ENCODE measurements at places on chromosomes 1 and 21.
A peak's percentile ranks its signal among the peaks of the same experiment; 100 is the strongest.

GRCh38 chr1:196577386-196577785 is 30.9 kb downstream of the KCNT2 start:
- no peak for DNase-seq

DNA sequence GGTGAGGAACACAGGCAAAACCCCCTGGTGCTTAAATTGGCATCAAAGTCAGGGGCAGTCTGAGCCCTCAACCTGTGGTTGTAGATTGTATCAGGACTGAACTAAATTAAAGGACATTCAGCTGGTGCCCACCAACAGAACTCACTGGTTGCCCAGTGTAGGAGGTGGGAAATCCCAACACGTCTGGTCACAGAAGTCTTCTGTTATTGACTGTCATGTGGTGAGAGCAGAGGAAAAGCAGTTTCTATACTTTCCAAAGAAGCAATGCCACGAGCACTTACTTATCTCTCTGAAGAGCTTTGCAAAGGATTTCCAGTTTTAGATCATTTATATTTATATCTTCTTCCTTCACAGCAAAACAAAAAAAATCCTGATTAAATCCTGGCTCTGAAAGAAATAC is 15.0 kb upstream of the ACTA1 start:
- no peak for DNase-seq

DNA sequence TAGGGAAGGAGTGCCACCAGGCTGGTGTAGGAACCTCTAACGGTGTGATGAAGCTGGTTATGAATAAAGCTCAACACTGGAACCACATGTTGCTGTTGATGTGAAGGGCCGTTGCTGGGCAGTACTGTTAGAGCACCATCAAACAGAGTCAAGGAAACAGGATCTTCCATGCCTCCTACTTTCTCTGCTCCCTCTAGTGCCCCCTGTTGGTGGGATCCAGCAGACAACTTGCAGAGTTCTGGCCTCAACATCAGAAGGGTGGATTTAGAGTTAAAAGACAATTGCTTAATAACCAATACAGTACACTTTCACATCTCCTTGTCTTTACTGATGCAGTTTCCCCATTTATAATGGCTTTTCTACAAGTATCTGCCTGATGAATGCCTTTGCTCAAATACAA is 336.4 kb downstream of the NTNG1 start:
- peak; percentile 10 for DNase-seq

DNA sequence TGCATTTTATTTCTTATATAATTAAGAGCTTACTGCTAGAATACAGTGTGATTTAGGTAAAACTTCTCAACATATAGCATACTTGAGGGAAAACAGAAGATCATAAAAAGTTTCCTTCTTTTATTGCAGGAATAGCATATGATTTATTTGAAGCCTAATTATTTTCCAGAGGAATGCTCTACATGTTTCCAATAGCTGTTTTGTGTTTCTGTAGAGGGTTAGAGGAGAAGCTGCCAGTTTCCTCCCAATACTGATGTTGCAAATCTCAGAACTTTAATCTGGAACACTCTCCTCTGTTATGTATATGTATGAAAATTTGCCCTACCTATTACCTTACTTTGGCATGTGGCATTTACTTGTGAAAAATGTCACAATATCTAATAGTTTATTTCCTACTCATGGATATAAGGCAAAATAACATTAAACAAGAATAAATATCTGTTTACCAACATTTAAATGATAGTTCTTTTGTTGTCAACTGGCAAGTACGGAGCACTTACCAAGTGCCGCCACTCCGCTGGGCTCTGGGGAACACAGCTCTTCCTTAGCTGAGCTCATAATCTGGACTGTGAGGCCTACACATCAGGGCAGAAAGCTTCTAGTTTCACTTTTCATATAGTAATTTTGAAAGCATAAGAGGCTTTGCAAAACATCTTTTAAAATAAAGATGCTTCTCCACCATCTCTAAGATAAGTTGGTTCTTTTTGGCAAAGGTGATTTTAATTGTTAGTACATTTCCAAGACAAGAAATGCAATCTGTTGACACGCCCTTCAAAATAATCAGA is 239.8 kb upstream of the C1orf105 start:
- no peak for DNase-seq

- no peak for DNase-seq
Measured at GRCh38 chr1:167239257-167239656, 18.6 kb downstream of the POU2F1 start.

- DNase-seq, result no peak
Measured at GRCh38 chr1:161910604-161911003, 113.1 kb downstream of the OLFML2B start.

GRCh38 chr1:39761557-39762260 is 9.4 kb downstream of the OXCT2 start:
- DNase-seq, result no peak

DNA sequence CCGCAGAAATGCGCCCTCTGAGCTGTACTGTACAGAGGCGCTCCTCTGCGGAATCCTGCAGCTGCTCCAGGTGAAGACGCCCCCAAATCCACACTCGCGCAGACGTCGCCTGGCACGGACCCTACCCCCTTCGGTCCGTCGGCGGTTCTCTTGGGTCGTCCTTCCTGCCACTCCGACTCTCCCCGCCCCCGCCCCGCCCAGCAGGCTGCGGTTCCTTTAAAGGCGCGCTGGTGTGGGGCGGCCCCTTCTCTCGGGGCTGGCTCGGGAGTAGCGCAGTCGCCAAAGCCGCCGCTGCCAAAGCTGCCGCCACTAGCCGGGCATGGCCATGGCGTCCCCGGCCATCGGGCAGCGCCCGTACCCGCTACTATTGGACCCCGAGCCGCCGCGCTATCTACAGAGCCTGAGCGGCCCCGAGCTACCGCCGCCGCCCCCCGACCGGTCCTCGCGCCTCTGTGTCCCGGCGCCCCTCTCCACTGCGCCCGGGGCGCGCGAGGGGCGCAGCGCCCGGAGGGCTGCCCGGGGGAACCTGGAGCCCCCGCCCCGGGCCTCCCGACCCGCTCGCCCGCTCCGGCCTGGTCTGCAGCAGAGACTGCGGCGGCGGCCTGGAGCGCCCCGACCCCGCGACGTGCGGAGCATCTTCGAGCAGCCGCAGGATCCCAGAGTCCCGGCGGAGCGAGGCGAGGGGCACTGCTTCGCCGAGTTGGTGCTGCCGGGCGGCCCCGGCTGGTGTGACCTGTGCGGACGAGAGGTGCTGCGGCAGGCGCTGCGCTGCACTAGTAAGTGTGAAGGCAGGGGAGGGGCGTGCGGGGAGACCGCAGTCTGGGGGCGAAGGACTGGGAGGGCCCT is at the start of gene RASSF5:
Gene RASSF5, plus strand, starts transcription at position 248 of the 846 bp plus-strand sequence. Its CDS starts 72 bp downstream, at position 320.
- peak; percentile 55 for DNase-seq

DNA sequence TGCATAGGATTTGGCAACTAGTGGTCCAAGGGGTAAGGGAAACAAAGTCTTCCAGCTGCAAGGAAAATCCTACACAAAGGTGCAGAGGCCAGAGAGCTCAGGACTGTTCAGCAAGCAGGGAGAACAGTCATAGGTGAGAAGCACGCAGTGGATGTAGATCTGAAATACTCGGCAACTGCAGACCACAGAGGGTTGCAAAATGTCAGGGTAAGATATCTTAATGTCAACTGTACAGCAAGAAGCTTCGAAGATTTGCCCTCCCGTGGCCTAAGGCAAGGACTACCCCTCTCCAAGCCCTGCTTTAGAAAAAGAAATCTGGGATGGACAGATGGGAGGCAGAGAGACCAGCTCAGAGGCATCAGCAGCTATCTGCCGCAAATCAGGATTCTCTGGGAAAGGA is 153.4 kb upstream of the IRF2BP2 start:
- DNase-seq, result no peak

- DNase-seq, result no peak
Measured at GRCh38 chr21:40067751-40068150, 200.5 kb downstream of the PCP4 start.

- DNase-seq, result no peak
Measured at GRCh38 chr1:108878678-108879077, 1.9 kb downstream of the GPSM2 start.

DNA sequence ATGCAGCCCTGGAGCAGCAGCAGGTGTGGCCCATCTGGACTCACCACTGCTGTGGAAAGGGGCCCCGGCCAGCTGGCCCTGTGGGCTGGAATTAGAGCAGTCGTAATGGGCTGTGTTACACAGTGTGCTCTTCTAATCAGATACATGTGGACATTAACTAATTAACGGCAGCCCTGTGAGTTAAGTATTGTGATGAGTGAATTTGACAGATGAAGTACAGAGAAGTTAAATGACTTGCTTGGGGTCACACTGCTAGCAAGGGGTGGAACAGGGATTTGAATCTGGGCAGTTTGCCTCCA is 58.6 kb downstream of the MDM4 start:
- no peak for DNase-seq

- no peak for DNase-seq
Measured at GRCh38 chr1:89221341-89221740, 22.6 kb upstream of the GBP4 start.

GRCh38 chr1:18112611-18113010 is 5.0 kb downstream of the IGSF21 start:
- no peak for DNase-seq

GRCh38 chr21:36560933-36561575 is 81.1 kb upstream of the CLDN14 start:
- no peak for DNase-seq

DNA sequence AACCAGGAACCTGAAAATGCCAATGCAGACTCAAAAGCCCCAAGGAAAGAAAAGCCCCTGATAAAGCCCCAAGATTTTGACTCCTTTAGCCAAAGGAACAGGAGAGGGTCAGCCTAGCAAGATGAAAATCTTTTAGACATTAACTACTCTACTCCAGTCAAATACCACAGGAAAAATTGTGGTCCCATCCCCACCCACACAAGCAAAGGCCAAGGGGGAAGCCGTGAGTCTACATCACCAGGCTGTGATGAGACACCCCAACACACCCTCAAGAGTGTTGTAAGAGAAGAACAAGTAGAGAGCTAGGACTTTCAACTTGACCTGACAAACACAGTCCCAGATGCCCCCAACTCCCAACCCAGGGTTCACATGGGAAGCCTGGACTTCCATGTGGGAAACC is 192.8 kb upstream of the NR5A2 start:
- no peak for DNase-seq

GRCh38 chr1:235697508-235697907 is 47.9 kb upstream of the GNG4 start:
- no peak for DNase-seq

- DNase-seq, result no peak
Measured at GRCh38 chr1:29789910-29790247, 553.6 kb downstream of the PTPRU start.

- no peak for DNase-seq
Measured at GRCh38 chr1:58158506-58159433, 387.8 kb downstream of the OMA1 start.

DNA sequence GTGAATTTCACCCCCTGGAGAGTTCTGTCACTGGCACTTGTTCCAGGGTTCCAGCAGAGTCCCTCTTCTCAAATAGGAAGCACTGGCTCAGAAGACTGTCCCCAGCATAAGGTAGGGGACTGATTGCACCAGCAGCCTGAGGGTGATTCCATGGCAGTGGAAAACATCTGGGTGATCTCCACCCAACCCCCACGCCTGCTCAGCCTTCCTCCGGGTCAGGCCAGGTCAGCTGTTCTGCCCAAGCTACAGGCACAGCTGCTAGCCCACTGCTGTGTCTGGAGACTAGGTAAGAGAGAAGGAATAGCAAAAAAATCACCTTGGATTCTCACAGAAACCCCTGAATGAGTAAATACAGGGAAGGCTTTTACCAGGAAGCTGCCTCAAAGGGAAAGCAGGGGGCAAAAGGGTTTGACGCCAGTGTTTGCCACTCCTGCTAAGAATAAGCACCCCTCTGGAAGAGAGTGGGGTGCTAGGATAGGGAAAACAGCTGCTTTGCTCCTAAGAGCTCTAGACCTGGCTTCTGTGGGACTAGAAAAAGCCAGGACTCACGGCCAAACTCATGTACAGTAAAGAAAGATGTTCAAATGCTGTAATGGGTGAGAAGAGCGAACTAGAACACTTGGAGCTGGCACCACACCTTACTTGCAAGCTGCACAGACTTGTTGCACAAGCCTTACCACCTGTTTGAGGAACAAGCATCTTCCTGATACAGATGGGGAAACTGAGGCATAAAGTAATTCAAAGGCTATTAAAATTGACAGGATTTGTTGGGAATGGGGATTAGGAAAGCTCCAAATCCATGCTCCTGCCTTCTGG is 1.0 kb upstream of the DENND2D start:
- DNase-seq, result no peak

All from ACHN (cell line).